ENCODE measurements at places on chromosomes 3 and 15.
A peak's percentile ranks its signal among the peaks of the same experiment; 100 is the strongest.

DNA sequence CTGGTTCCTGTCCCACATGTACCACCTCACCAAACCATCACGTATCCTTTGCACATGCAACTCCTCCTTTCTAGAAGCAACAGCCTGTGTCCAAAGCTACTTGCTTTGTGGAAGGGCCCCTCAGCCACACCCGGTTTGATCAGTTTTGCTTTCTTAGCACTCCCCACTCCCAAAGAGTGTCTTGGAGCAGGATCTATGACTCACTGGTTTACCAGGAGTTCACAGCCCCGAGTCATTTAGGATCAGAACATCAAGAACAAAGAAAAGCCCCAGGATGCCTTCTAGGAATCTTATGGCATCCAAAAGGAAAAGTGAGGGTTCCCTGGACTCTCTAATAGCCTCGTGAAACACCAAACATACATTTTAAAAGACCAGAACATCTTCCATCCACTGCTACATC, 50.7 kb upstream of the IGF1R start:
- no peak for DNase-seq
- H3K27ac ChIP-seq: no peak overlapping the region
- no peak overlapping the region for H3K4me3 ChIP-seq
- H3K36me3 ChIP-seq: no peaks in the 10 kb centered on the region
- H3K27me3 ChIP-seq: no peaks in the 10 kb centered on the region

DNA sequence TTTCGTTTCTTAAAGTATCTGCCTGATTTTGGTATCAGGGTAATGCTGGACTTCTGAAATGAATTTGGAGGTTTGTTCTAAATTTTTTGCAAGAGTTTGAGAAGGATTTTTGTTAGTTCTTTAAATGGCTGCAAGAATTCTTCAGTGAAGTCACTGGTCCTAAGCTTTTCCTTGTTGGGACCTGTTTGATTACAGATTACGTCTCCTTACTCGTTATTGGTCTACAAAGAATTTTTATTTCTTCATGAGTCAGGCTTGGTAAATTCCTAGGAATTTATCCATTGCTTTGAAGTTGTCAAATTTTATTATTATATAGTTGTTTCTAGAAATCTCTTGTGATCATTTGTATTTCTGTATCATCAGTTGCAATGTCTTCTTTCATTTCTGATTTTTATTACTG, 196.0 kb downstream of the DPH6 start:
- no peaks in the 10 kb centered on the region for H3K36me3 ChIP-seq
- H3K27ac ChIP-seq: no peak overlapping the region
- H3K4me3 ChIP-seq: no peak overlapping the region
- no peaks in the 10 kb centered on the region for H3K4me1 ChIP-seq
- H3K27me3 ChIP-seq: no peaks in the 10 kb centered on the region
- no peak for DNase-seq

DNA sequence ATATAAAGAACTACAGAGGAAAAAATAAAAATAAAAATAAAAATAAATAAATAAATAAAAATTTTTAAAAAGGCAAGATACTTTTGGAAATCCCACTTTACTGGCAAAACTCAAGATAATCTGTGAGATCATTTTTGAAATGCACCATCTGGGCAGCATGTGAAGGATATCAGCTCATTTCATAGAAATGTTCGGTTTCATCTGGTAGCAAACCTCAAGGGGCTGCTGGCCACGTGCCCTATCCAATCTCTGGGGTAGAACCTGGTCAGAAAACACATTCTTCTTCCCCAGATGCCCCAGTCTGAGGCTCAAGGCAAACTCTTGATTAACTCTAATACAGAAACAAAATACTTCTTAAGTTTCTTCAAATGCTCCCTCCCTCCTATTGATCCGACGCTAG, 166.0 kb downstream of the FMN1 start:
- DNase-seq: peak; percentile 44
- H3K4me3 ChIP-seq: no peak overlapping the region
- no peaks in the 10 kb centered on the region for H3K36me3 ChIP-seq
- H3K27ac ChIP-seq: peak overlapping the region; percentile 92
- H3K4me1 ChIP-seq: peaks cover 34% of the 10 kb centered on the region

DNA sequence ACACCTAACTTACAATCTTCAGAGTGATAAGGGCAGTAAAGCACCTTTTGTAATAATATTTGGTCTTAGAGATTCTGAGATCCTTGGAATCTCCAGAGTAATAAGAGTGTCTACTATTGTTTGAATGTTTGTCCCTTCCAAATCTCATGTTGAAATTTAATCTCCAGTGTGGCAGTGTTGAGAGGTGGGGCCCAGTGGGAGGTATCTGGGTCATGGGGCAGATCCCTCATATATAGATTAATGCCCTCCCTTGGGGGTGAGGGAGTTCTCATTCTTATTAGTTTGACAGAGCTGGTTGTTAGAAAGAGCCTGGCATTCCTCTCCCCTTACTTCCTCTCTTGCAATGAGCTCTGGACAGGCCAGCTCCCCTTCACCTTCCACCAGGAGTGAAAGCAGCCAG, 16.0 kb downstream of the DZIP1L start:
- H3K27me3 ChIP-seq: no peaks in the 10 kb centered on the region
- no peak for DNase-seq
- peaks cover 4% of the 10 kb centered on the region for H3K36me3 ChIP-seq
- H3K27ac ChIP-seq: no peak overlapping the region
- H3K4me3 ChIP-seq: no peak overlapping the region

GRCh38 chr3:36259580-36259979, 120.7 kb upstream of the STAC start:
- DNase-seq: no peak
- H3K36me3 ChIP-seq: no peaks in the 10 kb centered on the region
- no peak overlapping the region for H3K27ac ChIP-seq

- no peaks in the 10 kb centered on the region for H3K36me3 ChIP-seq
- no peak overlapping the region for H3K4me3 ChIP-seq
- H3K27ac ChIP-seq: no peak overlapping the region
Measured at GRCh38 chr3:196186651-196187573, 24.3 kb downstream of the ZDHHC19 start.

- no peak for DNase-seq
- no peak overlapping the region for H3K27ac ChIP-seq
- H3K4me3 ChIP-seq: no peak overlapping the region
- no peaks in the 10 kb centered on the region for H3K4me1 ChIP-seq
- no peaks in the 10 kb centered on the region for H3K36me3 ChIP-seq
Measured at GRCh38 chr15:49697121-49697520, 76.3 kb downstream of the DTWD1 start.

- H3K27me3 ChIP-seq: no peaks in the 10 kb centered on the region
- H3K27ac ChIP-seq: no peak overlapping the region
- H3K4me3 ChIP-seq: no peak overlapping the region
- DNase-seq: no peak
Measured at GRCh38 chr15:99390667-99391066, 139.4 kb downstream of the LRRC28 start.

DNA sequence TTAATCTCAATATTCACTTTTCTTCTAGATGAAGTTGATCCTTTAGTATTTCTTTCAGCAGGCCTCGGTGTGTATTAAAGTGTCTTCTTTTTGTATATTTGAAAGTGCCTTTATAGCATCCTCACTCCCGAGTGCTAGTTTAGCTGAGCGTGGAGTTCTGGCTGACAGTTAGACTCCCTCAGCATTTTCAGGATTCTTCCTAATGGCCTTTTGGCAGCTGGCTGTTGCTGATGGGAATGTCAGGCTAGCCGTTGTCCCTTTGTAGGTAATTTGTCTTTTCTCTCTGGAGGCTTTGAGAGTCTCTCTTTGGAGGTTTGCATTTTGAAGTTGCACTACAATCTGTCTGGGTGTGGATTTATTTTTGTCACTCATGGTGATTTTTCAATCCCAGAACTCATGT, 94.4 kb downstream of the SRGAP3 start:
- no peaks in the 10 kb centered on the region for H3K4me1 ChIP-seq
- no peaks in the 10 kb centered on the region for H3K36me3 ChIP-seq
- H3K4me3 ChIP-seq: no peak overlapping the region
- H3K27me3 ChIP-seq: no peaks in the 10 kb centered on the region
- DNase-seq: no peak
- no peak overlapping the region for H3K27ac ChIP-seq

GRCh38 chr3:41419809-41420208, 220.5 kb downstream of the CTNNB1 start:
- H3K4me1 ChIP-seq: no peaks in the 10 kb centered on the region
- H3K27me3 ChIP-seq: no peaks in the 10 kb centered on the region
- H3K4me3 ChIP-seq: no peak overlapping the region
- H3K27ac ChIP-seq: no peak overlapping the region

GRCh38 chr3:60812502-60812901, 438.8 kb downstream of the FHIT start:
- no peaks in the 10 kb centered on the region for H3K36me3 ChIP-seq
- H3K4me3 ChIP-seq: no peak overlapping the region

Measured in thyroid gland (tissue), 4 donors.